Activated T-helper 1 cell treated with anti-CD3 and anti-CD28 coated beads, Interleukin-12 subunit alpha, Interleukin-12 subunit beta, Interleukin-2, Interleukin-4 antibody, amounts not matched to agents 30 ng/mL and 10 ng/mL and 1 ng/mL, durations not matched to agents 14 hours and 24 hours and 36 hours (primary cell): ENCODE measurements at places on chromosomes 16 and 17.
A peak's percentile ranks its signal among the peaks of the same experiment; 100 is the strongest.

- DNase-seq = no peak
Measured at GRCh38 chr17:76420356-76421043, 32.5 kb downstream of the UBE2O start.

- DNase-seq = no peak
Measured at GRCh38 chr16:89268987-89269735, 51.7 kb downstream of the ZNF778 start.

DNA sequence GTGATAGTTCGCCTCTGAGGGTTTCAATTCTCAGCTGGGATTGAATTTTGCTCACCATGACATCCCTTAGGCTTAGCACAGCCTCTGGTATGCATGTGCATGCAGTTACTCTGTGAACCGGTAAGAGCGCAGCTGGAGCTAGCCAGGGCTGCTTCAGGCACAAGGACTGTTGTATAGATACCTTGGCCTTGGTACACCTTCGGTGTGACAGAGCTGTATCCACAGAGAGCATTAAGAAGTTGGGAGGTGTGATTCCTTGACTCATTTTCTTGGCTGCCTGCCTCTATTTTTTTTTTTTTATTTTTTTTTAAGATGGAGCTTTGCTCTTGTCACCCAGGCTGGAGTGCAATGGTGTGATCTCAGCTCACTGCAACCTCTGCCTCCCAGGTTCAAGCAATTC, 2.2 kb upstream of the NUTF2 start:
- DNase-seq = no peak

GRCh38 chr17:67602974-67603373, 114.8 kb upstream of the NOL11 start:
- peak; percentile 16 for DNase-seq

DNA sequence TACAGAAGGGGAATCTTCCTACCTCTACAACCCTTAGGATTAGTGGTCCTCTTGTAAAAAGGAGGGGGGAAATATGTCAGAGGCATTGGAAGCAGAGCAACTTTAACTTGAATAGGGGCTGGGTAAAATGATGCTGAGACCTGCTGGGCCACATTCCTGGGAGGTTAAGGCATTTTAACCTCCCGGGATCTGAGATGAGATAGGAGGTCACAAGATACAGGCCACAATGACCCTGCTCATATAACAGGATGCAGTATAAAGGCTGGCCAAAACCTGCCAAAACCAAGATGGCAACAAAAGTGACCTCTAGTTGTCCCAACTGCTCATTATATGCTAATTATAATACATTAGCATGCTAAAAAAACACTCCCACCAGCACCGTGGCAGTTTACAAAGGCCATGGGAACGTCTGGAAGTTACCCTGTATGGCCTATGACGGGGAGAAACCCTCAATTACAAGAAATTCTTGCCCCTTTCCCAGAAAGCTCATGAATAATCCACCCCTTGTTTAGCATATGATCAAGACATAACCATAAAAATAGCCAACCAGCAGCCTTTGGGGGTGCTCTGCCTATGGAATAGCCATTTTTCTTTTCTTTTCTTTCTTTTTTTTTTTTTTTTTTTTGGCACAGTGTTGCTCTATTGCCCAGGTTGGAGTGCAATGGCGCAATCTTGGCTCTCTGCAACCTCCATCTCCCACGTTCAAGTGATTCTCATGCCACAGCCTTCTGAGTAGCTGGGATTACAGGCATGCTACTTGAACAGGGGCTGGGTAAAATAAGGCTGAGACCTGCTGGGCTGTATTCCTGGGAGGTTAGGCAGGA, 6.2 kb upstream of the C1QTNF1 start:
- no peak for DNase-seq

- peak; percentile 63 for DNase-seq
Measured at GRCh38 chr17:40443196-40443987, at the start of gene IGFBP4. IGFBP4 (plus strand) TSS chr17:40443450; CDS start chr17:40443736, 286 bp downstream.

DNA sequence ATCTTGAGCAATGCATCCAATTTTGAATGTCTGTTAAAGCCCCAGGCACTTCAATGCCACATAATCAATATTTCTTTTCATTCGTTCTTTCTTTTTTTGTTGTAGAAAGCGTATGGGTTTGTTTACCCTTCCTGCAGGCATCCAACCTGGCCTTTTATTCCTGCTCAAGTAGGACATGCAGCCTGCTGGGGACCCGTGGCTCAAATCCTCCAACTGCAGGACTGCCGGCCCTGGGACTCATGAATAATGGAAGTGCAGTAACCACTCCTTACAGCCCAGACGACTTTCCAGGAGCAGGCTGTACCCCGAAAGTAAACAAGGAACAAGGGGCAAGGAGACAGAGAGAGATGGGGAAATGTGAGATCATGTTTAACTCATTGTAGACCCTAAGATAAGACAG, 126.4 kb downstream of the SALL1 start:
- no peak for DNase-seq

DNA sequence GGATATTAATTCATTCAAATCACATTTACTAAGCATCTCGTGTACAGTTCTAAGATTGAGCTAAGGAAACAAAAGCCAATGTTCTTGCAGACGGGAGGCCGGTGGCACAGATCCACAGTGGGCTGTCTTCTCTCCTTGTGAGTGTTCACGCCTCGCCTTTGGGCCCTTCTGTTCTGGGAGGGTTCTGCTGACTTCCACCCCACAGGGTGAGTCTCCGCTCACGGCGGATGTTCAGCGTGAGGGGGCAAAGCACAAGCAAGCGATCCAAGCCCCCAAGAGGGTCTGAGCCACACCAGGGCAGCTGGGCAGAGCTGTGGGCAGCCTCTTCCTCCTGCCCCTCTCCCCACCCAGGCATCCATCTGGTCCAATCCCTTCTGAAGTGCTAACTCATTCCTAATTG, 84.3 kb upstream of the DOC2B start:
- DNase-seq = no peak

- no peak for DNase-seq
Measured at GRCh38 chr17:57899391-57899790, 49.5 kb upstream of the MRPS23 start.

- DNase-seq = no peak
Measured at GRCh38 chr17:4236456-4236855, 27.3 kb downstream of the ANKFY1 start.

GRCh38 chr16:50762241-50762640, 20.4 kb downstream of the CYLD start:
- no peak for DNase-seq

DNA sequence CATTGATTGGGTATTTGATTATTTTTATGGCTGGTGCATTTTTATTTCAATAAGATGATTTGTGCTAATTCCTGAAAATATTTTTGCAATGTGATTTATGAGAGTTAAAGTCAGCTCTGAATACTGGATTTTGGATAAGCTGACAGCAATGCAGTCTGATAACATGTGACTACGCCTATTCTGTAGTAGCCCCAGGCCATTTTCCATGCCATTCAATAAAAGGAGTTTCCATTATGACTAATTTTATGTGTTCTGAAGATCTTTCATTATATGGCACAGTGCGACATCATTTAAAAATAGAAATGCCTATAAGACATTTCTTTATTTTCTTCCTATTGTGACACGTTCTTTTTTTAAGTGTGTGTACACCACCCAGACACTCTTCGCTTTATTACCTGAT, 46.3 kb downstream of the KCNJ2 start:
- DNase-seq = no peak

- DNase-seq = no peak
Measured at GRCh38 chr16:83939266-83939855, 13.7 kb upstream of the OSGIN1 start.

- DNase-seq = no peak
Measured at GRCh38 chr17:57270801-57271245, 14.5 kb downstream of the MSI2 start.

DNA sequence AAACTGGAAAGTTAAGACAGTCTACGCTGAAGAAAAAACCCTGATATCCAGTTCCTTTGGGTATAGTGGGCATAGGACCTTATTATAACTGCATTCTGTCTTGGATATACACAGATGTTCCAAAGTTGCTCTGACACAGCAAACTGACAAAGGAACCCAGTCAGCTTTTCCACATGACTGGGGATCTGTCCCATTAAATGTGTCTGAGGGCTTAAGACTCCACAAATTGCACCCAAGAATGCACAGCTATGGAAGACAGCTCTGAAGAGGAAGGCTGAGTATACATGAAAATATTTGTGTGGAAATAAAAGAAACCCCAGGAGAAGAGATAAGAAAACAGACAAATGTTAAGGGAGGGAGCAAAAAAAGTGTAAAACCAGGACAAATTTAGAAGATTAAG, 114.1 kb downstream of the SPAG9 start:
- no peak for DNase-seq

- peak; percentile 17 for DNase-seq
Measured at GRCh38 chr16:31010585-31011325, at the start of gene STX1B. STX1B (minus strand) TSS chr16:31010638; CDS start chr16:31010396, 242 bp downstream.

DNA sequence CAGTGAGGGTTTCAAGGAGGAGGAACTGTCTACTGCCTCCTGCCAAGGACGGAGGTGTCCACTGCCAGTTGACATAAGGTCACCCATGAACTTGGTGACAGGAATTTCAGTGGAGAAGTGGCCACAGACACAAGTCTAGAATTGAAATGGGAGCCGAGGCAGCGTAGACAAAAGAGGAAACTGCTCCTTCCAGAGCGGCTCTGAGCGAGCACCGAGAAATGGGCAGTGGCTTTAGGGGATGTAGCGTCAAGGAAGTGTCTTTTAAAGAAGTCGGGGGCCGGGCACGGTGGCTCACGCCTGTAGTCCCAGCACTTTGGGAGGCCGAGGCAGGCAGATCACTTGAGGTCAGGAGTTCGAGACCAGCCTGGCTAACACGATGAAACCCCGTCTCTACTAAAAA, 3.1 kb upstream of the SERPINF1 start:
- no peak for DNase-seq

DNA sequence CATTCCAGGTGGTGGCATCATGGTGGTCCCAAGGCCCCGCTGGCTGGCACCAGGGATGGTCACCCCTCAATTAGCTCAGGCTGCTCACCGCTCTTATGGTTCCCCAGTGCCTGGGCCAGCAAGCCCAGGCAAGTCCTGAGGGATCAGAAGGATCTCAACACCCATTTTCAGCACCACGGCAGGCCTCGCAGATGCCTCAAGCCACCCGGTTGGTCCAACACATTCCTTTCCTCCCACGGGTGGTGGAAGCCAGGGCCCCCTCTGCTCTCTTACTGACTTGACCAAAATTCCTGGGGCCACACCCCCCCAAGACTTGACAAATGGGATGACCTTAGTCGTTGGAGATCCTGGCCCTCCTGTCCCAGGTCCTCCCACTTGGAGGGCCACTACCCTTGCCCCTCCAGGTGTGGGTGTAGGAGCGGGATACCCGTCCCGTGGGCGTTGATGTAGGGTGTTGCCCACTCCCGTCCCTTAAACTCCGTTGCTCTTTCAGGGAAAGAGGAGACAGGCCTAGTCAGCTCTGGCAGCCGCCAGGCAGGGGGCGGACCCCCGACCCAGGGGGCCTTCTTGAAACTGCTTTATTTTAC, 5.9 kb downstream of the ZNF205 start:
- DNase-seq = no peak

- DNase-seq = no peak
Measured at GRCh38 chr16:8727857-8728618, 53.6 kb downstream of the ABAT start.

- DNase-seq = no peak
Measured at GRCh38 chr16:72073560-72074230, 10.7 kb downstream of the HPR start.

DNA sequence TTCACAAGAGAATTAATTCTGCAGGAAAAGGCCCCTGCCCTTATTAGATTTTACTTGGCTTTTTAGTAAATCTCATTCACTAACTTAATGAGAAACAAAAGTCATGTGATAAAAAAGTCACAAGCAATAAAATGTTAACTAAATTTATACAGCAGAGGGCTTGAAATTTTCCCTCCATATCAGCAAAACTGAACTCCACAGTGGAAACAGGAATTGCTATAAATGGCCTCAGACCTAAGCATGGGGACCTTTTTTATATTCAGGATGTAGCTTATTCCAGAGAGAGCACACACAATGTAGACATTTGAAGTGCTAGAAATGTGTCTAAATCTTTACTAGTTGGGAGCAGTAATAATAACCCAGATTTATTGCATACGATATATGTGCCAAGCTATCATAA, 291.5 kb downstream of the C16orf95 start:
- no peak for DNase-seq

DNA sequence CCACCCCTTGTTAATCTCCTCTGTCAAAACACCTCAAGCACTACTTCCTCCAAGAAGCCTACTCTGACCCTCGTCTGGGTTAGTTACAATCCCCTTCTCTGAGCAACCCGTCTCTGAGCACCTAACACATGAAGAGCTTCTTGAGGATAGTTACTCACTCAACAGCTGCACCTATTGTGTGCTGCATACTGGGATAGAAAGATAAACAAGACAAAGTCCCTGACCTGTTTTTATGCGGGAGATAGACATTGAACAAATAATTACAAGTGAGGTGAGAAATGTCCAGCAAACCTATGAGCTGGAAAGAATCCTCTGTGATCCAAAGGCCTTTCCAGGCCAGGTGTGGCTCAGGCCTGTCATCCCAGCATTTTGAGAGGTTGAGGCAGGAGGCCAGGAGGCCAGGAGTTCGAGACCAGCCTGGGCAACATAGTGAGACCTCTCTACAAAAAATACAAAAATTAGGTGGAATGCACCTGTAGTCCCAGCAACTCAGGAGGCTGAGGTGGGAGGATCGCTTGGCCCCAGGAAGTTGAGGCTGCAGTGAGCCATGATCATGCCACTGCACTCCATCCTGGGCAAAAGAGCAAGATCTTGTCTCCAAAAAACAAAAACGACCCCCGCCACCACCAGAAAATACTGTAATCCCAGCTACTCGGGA, 5.5 kb upstream of the ZNF771 start:
- no peak for DNase-seq

DNA sequence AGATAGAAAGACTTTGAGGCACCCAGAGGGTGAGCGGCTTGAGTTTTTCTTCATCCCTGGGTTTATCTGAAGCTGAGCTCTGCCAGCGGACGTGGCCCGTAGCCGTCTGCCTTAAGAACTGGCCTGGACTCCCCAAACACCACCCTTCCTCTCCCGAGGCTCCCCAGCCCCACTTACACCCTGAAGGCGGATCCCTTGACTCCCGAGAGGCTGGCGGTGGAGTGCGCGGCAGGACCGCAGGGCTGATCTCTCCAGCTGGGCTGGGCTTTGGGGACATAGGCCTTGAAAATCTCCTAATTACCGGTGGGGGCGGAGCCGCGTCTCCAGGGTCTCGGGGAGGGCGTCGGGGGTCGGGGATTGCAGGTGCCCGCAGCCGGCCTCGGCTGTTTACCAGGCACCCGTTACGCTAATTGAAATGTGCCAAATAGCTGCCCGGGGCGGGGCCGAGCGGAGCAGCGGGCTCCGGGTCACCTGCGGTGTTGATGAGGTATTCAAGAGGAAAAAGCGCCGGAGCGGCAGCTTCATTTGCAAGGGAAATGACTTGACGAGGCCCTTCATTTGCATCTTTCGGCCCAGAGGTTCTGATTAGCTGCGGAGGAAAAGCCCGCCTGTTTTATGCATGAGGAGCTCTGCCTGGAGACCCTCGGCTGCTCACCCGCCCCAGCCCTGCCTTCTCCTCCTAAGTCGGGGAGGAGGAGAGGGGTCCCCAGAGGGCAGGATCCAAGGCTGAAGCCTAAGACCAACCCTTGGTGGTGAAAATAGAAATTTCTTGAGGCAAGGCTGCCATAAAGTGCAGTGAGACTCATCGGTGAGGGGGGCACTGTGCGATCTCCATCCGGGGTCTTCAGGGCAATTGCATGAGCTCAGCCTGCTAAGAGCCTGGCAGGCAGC, 100.7 kb downstream of the MGAT5B start:
- peak; percentile 54 for DNase-seq
